ENCODE measurements at places on chromosomes 6 and 20.

DNA sequence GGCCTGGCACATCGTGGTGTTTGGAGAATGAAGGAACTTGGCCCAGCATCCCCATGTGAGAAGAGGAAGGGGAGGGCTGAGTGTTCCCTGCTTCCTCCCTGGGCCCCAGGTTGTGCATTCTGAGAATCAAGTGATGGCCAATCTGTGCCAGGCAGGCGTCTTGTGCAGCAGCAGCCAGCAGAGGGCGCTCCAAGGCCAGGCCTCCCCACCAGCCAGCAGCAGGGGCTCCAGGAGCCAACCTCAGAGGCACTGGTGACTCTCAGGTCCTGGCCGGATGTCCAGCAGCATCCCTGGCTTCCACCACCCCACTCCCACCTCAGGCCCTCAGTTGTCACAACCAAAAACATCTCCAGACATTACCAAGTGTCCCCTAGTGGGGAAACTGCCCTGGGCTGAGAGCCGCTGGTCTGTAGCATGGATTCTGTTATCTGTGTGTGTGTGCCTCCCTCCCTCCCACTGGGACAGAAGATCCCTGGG is 192.0 kb downstream of the PREX1 start:
- DNase-seq = peak; percentile 43

DNA sequence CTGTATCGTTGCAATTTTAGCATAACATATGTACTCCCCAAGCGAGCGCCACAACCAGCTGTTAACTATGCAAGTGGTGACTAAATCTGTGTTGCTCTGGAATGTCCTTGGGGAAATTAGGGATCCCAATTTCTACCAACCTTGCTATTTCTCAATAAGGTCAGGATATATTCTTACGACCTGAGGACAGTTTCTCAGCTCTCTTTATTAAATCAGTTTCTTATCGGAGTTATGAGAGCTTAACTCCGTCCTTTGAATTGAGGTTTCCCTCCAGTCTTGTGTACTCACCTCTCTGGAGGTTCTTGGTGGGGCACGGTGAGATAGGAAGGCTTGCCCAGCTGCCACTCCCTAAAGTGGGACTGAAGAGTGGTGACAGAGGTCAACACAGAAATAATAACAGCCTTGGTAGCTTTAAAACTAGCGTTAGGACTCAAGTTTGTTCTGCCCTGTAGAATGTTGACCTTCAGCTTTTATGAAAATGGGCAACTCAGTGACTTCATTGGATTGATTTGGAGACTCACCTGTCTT is 694 bp downstream of the MRPS18B start:
- no peak for DNase-seq

DNA sequence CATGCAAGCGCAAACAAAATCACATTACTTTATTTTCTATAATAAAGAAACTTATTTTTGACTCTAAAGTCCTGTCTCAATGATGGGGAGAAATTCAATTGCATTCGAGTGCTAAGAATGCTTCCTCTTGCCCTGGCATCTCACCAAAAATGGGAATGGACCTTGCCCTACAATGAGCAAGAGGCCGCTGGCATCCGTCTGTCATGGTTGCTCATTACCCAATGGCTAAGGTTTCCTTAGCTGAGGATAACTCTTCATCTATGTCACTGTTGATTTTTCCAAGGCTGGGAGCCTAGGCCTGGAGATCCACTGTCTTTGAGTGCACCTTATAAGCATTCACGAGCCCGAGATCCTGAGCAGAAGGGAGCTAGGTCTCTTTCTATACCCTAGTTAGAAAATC is 471.3 kb upstream of the NRSN1 start:
- DNase-seq = no peak

- DNase-seq = no peak
Measured at GRCh38 chr6:149079456-149079855, 238.1 kb upstream of the TAB2 start.

- no peak for DNase-seq
Measured at GRCh38 chr20:2293486-2293885, 2.3 kb upstream of the TGM3 start.

GRCh38 chr6:166097914-166098522 is 69.6 kb downstream of the TBXT start:
- peak; percentile 34 for DNase-seq

Data from activated CD4-positive, alpha-beta T cell treated with anti-CD3 and anti-CD28 coated beads for 1 hour (primary cell).